ENCODE measurements at places on chromosomes 5 and 9. TPM values are rescaled to one million over a fixed set of nuclear protein-coding genes. Genes with fewer than 3 reads are reported as not detected.

The ECSCR gene
- total RNA-seq = 3.6 TPM

The BAAT gene
- not detected for total RNA-seq

The TEK gene
- total RNA-seq = 2.2 TPM

The CDC20B gene
- total RNA-seq = not detected

The GABRA1 gene
- total RNA-seq = not detected

The MAMDC2 gene
- total RNA-seq = 23.1 TPM

The FGF18 gene
- total RNA-seq = not detected

The PKD2L2 gene
- total RNA-seq = not detected

The SPATA31A3 gene
- total RNA-seq = not detected

DNA sequence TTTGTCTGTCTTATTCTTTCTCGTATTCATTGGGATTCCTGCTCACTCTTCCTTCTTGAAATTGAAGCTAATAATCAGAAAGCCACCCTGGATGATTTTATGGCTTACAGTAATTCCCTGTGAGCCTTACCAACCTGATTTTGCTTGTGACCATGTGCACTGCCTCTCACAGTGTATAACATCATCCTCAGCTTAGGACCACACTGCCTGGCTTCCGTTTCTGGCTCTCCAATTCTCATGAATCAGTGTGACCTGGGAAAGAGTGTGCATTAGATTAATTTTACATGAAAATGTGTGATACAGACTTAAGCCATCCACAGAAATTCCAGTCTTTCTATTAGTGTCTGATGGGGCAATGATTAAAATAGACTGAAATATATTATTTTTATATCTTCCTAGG lies 126.8 kb upstream of the DMRT1 start:
- H3K4me1 ChIP-seq = peaks cover 5% of the 10 kb centered on the region
- DNase-seq = no peak
- H3K36me3 ChIP-seq = no peaks in the 10 kb centered on the region

GRCh38 chr9:35522187-35522586 lies 32.3 kb downstream of the RUSC2 start:
- H3K36me3 ChIP-seq = no peaks in the 10 kb centered on the region
- peaks cover 26% of the 10 kb centered on the region for H3K4me1 ChIP-seq
- peak overlapping the region; percentile 56 for H3K27ac ChIP-seq
- H3K27me3 ChIP-seq = no peaks in the 10 kb centered on the region
- no peak for DNase-seq

- no peaks in the 10 kb centered on the region for H3K36me3 ChIP-seq
- no peaks in the 10 kb centered on the region for H3K27me3 ChIP-seq
- H3K27ac ChIP-seq = no peak overlapping the region
- DNase-seq = no peak
These were observed 419.9 kb upstream of the CDH9 start for GRCh38 chr5:27458287-27458686.

DNA sequence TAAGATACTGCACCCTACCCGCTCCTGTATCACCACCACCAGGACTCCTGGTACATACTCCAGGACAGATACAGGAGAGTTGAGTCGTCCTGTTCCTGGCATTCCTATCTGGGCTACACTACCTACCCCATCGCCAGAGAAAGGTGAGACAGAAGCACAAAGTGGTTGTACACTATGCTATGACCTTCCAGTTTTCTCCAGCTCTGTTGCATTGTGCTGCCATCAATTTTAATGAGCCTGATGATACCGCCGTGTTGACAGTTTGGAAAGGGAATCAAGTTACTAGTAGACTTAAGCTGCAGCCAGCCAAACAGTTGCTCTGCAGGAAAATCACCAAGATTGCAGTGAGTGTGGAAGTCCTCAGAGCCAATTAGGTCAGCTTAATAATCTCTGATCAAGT lies 35.2 kb downstream of the ANP32B start:
- H3K27ac ChIP-seq = no peak overlapping the region
- no peaks in the 10 kb centered on the region for H3K27me3 ChIP-seq
- H3K4me3 ChIP-seq = no peak overlapping the region
- no peak for DNase-seq
- peaks cover 9% of the 10 kb centered on the region for H3K4me1 ChIP-seq
- H3K36me3 ChIP-seq = peaks cover 35% of the 10 kb centered on the region

DNA sequence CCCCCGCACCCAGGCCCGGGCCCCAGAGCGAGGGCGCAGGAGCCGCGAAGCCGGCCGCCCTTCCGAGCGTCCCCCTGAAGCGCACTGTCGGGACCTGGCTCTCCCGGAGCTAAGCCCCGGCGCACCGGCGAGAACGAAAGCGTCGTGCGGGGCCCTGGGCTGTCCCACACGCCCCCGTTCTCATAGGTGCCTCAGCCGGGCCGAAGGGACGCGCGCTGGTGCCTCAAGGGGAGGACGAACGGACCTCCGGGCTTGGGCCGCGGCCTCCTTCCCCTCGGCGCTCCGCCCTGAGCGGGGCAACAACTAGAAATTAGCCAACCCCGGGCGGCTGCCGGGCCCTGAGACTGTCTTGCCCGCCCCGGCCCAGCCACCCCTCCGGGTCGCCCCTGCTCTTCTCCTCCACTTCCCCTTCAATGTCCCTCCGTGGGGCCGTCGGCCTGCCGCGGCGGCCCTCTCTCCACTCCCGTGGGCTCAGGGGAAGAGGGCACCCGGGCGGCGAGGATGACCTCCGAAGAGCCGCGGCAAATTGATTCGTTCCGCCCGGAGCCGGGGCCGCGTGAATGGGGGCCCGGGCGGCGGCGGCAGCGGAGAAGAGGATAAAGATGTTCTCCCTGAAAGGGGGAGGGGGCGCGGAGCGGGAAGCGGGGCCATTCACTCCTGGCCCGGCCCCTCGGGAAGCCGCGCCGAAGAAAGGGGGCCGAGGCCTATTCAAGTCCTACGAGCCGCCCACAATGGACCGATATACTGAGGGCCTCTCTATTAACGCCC lies 3.5 kb upstream of the PRDM12 start:
- no peaks in the 10 kb centered on the region for H3K36me3 ChIP-seq
- DNase-seq = no peak
- H3K4me1 ChIP-seq = peaks cover 47% of the 10 kb centered on the region
- peaks cover 100% of the 10 kb centered on the region for H3K27me3 ChIP-seq
- H3K27ac ChIP-seq = no peak overlapping the region
- H3K4me3 ChIP-seq = peak overlapping the region; percentile 34

GRCh38 chr9:79973627-79974026 lies 401.9 kb downstream of the TLE4 start:
- no peaks in the 10 kb centered on the region for H3K27me3 ChIP-seq
- DNase-seq = no peak
- H3K4me1 ChIP-seq = no peaks in the 10 kb centered on the region
- no peak overlapping the region for H3K27ac ChIP-seq
- H3K36me3 ChIP-seq = no peaks in the 10 kb centered on the region
- H3K4me3 ChIP-seq = no peak overlapping the region

DNA sequence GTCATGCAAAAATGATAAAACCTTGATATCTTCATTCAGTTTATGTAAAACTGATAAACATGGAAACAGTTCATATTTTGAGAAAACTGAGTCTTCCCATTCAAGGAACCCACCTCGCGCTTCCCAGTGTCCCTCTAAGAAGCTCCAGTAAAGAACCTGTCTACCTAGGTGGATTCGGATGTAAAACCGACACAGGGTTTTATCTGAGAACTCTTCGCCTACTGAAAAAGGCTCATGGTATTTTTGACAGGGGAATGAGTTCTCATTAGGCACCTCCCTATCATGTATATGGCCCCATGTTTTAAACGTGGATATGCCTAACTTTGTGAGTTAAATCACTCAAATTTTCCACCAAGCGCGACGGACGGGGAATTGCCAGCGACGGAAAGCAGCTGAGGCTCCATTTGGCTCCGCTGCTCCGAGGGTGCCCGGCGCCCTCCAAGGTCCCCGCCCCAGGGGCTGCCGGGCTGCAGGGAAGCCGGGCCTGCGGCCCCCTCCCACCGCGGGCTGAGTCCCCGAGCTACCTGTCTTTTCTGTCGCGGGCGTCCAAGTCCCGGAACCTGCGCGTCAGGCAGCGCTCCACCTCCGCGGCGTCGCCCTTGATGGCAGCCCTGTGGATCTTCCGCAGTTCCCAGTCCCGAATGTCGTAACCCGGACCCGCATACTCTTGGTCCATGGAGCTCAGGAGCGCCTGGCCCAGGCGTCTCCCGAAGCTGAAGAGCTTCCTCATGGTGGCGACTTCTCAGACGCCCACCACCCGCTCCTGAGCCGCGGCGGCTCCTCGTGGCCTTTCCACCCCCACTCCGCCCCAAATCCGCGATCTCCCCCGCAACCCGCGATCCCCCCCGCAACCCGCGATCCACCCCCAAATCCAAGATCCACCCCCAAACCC lies 594 bp downstream of the ANKRD18A start:
- H3K36me3 ChIP-seq = no peaks in the 10 kb centered on the region
- peak overlapping the region; percentile 82 for H3K27ac ChIP-seq
- peaks cover 21% of the 10 kb centered on the region for H3K4me1 ChIP-seq
- peak; percentile 46 for DNase-seq
- H3K27me3 ChIP-seq = peaks cover 76% of the 10 kb centered on the region
- peak overlapping the region; percentile 50 for H3K4me3 ChIP-seq

DNA sequence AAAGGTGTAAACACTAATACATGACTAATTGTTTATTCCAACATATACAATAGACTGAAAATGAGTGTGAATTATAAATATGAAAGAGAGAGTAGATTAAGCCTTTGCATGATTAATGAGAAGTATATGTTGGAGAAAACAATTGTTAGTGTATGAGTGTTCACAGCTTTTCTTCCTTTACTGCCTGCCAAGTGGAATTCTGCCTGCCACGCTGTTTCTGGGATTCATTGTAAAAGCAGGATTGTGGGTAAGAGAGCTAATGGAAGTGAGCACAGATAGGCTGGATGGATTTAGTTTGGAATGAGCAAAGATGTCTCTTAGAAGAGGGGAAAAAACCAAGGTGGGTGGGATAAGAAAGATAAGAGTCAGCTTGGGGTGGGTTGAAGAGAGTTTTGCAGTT lies 129.6 kb upstream of the NMUR2 start:
- H3K4me1 ChIP-seq = no peaks in the 10 kb centered on the region
- DNase-seq = no peak
- H3K36me3 ChIP-seq = no peaks in the 10 kb centered on the region

- DNase-seq = no peak
- H3K4me1 ChIP-seq = no peaks in the 10 kb centered on the region
- no peaks in the 10 kb centered on the region for H3K36me3 ChIP-seq
- H3K4me3 ChIP-seq = no peak overlapping the region
These were observed 330.3 kb downstream of the MLLT3 start for GRCh38 chr9:20292002-20292401.

GRCh38 chr5:55823151-55823796 lies 27.9 kb upstream of the IL31RA start:
- no peaks in the 10 kb centered on the region for H3K36me3 ChIP-seq
- no peak overlapping the region for H3K27ac ChIP-seq
- H3K4me1 ChIP-seq = no peaks in the 10 kb centered on the region
- H3K4me3 ChIP-seq = no peak overlapping the region
- DNase-seq = no peak
- H3K27me3 ChIP-seq = peaks cover 34% of the 10 kb centered on the region

- no peak for DNase-seq
- peaks cover 10% of the 10 kb centered on the region for H3K36me3 ChIP-seq
- H3K27ac ChIP-seq = no peak overlapping the region
- H3K4me3 ChIP-seq = no peak overlapping the region
- H3K4me1 ChIP-seq = no peaks in the 10 kb centered on the region
These were observed 11.0 kb upstream of the AHRR start for GRCh38 chr5:310516-310915.

DNA sequence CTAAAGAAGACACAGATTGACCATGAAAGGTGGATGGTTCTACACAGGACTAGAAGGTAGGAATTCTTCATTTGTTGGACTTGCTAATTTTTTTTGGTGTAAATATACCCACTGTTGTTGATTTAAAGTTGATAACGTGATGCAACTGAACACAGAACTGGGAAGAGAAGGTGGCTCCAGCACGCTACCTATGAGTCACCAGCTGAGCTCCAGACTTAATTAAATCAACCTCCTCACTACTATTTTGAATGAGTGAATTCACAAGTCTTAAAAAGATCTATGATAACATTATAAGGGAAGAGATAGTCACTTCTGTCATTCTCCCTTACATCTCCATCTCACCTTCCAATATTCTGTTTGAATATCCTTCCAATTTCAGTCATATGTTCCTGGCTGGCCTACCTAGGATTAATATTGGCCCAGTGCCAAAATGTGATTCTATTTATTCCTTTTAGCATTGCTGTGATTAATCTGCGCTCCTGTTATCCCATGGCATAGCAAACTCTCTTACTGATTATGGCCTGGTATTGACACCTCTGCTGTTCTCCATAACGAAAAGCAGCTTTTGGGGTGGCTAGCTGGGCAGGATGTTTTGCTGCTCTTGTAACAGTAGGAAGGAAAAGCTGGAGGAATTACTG lies 135.9 kb upstream of the CCDC152 start:
- H3K27me3 ChIP-seq = no peaks in the 10 kb centered on the region
- H3K36me3 ChIP-seq = no peaks in the 10 kb centered on the region
- no peak overlapping the region for H3K27ac ChIP-seq

DNA sequence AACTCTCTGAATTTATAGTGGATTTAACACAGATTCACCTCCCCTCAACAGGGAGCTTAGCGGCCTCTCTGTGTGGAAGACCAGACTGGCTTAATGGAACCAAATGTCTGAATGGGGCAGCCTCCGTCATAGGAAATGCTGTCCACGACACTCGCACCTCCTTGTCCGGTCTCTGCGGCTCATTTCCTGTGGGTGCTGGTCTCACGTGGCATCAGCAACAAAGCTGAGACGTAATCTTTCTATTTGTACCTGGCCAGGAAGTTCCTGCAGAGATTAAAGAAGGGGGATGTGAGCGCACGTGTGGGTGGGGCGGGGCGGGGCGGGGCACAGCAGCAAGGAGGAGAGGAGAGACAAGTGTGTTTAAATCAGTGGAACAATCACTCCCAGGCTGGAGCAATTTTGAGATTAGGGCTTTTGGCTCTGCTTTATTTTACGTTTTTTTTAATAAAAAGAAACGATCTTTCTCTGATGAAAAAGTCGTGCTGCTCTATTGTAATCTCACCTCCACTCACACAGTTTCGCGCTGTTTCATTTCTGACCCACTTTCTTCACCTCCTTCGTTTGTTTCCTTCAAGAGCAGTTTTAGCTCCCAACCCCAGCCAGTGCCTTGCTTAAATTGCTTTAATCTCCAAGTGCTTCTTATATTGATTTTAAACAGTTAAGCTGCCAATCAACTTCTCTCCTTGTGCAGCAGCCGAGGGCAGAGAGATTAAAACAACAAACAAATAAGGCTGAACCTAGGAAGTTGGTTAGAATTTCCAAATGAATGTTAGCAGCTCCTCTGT lies 132.2 kb upstream of the ASTN2 start:
- no peaks in the 10 kb centered on the region for H3K27me3 ChIP-seq
- H3K27ac ChIP-seq = no peak overlapping the region
- DNase-seq = peak; percentile 26
- H3K4me3 ChIP-seq = no peak overlapping the region
- peaks cover 6% of the 10 kb centered on the region for H3K4me1 ChIP-seq
- H3K36me3 ChIP-seq = no peaks in the 10 kb centered on the region

GRCh38 chr9:128123451-128124080 lies 4.0 kb downstream of the PTGES2 start:
- H3K4me3 ChIP-seq = no peak overlapping the region
- H3K27me3 ChIP-seq = no peaks in the 10 kb centered on the region
- H3K4me1 ChIP-seq = peaks cover 24% of the 10 kb centered on the region
- no peaks in the 10 kb centered on the region for H3K36me3 ChIP-seq

- H3K27me3 ChIP-seq = peaks cover 39% of the 10 kb centered on the region
- peaks cover 4% of the 10 kb centered on the region for H3K4me1 ChIP-seq
- H3K36me3 ChIP-seq = no peaks in the 10 kb centered on the region
These were observed 314.5 kb upstream of the TLE4 start for GRCh38 chr9:79257228-79257781.

GRCh38 chr5:163889369-163889768 lies 383.9 kb downstream of the MAT2B start:
- no peak for DNase-seq
- H3K27ac ChIP-seq = no peak overlapping the region
- H3K4me3 ChIP-seq = no peak overlapping the region
- H3K4me1 ChIP-seq = no peaks in the 10 kb centered on the region
- H3K36me3 ChIP-seq = no peaks in the 10 kb centered on the region
- no peaks in the 10 kb centered on the region for H3K27me3 ChIP-seq
